Stimulated activated naive CD8-positive, alpha-beta T cell treated with anti-CD3 and anti-CD28 coated beads, Interleukin-15, amount 100 ng/mL, for 72 hours (primary cell): ENCODE measurements at places on chromosomes 7 and 10.
A peak's percentile ranks its signal among the peaks of the same experiment; 100 is the strongest.

GRCh38 chr7:67654642-67655041, 658.0 kb downstream of the TYW1 start:
- DNase-seq: no peak

- DNase-seq: peak; percentile 24
Observed at GRCh38 chr10:62632071-62632809, 172.3 kb upstream of the ADO start.

DNA sequence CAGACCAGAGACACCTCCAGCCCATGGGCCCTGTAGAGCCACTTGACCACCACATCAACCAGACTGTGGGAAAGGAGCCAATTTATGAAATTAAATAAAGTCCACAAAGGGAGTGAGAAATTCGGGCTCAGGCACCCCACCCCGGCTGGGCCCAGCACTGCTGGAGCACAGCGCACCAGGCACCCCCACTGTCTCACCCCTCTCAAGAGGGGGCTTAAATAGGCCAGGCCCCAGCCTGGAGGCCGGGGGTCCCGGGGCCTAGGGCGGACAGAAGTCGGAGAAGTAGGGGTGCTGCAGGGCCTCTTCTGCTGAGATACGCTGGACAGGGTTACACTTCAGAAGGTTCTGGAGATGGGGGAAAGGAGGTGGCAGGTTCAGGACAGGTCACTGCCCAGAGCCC, 3.9 kb downstream of the CDK5 start:
- DNase-seq: no peak

- no peak for DNase-seq
Observed at GRCh38 chr10:122688293-122688989, 11.2 kb downstream of the C10orf120 start.

DNA sequence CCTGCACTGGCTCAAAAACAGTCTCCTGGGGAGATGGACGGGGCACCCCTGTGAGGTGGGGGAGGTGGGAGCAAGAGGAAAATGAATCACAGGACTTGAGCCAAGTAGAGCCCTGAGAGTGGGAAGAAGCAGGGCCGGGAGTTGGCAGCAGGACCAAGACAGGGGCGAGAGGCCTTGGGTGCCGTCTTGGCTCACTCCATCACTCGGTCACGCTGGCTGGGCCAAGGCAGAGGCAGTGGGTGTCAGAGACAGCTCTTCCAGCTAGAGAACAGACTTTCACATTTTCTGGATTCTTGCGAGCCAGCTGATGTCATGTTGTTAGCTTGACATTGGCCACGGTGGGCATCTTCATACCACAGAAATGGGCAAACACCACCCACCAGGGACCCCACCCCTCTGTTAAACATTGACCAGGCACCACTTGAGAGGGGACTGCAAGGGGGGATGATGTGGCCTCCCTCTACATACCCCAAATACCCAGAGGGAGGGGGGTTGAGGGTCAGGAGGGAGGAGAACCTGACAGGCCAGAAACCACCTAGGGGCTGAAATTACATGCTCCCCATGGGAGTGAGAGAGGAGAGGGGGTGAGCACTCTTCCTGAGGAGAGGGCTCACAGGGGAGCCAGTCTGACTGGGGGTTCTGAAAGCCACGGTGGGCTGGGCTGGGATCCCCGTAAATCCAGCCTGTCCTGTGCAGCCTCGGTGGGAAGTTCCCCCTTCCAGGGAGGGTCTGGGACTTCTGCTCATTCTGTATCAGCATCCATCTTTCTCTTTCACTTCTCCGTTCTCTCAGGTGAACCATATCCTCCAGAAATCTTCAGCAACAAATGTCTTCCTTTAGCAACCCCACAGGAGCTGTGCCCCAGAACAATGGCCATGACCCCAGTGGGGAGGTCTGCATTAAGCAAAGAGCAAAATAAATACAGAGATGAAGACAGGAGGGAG, 19.6 kb downstream of the CAMK2B start:
- no peak for DNase-seq

- DNase-seq: no peak
Observed at GRCh38 chr7:134453518-134453917, 5.4 kb downstream of the AKR1B1 start.

DNA sequence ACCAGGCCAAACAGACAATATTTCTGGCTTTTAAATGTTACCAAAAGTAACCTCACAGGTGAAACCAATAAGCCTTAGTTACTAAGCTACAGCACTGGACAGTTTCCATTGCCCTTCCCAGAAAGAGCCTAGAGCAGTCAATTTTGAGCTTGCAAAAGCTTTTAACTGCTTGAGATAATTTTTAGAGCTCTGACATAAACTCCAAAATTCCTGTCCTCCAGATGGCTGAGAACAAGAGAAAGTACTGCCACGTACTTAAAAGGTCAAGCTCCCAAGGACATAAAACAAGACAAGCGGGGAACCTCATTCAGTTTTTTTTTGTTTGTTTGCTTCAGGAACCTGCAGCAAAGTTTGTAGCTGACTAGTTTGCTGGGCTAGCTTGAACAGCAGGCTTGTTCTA, 54.1 kb downstream of the BBS9 start:
- no peak for DNase-seq

DNA sequence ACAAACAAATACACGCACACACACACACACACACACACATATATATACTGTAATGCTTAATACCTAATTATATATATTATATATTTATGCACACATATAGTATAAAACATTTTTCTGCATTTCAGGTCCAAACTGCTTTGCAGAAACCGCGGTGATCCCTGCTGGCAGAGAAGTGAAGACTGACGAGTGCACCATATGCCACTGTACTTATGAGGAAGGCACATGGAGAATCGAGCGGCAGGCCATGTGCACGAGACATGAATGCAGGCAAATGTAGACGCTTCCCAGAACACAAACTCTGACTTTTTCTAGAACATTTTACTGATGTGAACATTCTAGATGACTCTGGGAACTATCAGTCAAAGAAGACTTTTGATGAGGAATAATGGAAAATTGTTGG, 138.5 kb downstream of the VWC2 start:
- no peak for DNase-seq

DNA sequence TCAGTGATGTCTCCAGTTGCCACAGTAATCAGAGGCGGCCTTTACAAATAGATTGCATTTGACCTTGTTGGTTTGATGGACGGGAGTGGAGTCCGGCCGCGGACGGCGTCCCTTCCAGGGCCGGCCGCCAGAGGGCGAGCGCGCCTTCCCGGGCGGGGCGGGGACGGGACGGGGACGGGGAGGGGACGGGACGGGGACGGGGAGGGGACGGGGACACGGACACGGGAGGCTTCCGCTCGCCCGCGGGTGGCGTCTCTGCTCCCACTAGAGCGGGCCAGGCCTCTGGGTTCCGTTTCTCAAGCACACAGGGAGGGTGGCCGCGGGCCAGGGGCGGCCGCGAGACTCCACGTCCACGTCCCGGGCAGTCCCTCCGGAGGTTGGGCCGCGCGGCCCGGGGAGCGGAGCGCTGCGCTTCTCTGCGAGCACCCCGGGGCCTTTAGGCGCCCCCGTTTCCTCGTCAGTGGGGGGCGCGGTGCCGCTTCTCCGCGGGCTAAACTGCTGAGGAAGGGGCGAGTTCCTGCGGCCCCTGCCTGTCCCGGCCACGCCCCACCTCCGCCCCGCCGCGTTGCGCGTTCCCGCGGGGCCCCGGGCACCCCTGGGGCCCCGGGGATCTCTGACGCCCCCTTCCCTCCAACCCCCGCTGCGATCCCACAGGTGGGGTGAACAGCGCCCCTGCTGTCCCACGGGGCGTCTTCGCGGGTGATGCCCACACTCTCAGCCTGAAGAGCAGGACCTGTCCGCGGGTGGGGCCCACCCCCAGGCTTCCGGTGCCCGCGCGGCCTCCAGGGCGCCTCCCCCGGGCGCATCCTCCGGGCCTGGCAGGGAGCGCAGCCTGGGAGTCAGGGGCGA, 84.2 kb upstream of the MKI67 start:
- DNase-seq: peak; percentile 81

DNA sequence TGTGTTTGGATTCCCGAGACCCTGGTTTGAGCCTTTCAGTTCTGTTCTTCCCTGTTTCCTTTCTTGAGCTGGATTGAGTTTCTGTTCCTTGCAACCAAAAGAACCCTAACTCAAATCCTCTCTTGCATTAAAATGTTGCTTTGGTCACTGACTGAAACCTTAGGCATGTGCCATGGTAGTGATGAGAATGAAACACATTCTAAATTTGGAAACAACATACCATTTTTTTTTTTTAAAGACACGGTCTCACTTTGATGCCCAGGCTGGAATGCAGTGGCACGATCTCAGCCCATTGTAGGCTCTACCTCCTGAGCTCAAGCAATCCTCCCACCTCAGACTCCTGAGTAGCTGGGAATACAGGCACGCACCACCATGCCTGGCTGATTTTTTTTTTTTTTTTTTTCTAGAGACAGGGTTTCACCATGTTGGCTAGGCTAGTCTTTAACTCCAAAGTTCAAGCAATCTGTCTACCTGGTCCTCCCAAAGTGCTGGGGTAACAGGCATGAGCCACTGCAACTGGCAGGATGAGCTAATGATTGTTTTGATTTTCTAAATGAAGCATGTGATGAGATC, 8.4 kb downstream of the THAP5 start:
- no peak for DNase-seq

DNA sequence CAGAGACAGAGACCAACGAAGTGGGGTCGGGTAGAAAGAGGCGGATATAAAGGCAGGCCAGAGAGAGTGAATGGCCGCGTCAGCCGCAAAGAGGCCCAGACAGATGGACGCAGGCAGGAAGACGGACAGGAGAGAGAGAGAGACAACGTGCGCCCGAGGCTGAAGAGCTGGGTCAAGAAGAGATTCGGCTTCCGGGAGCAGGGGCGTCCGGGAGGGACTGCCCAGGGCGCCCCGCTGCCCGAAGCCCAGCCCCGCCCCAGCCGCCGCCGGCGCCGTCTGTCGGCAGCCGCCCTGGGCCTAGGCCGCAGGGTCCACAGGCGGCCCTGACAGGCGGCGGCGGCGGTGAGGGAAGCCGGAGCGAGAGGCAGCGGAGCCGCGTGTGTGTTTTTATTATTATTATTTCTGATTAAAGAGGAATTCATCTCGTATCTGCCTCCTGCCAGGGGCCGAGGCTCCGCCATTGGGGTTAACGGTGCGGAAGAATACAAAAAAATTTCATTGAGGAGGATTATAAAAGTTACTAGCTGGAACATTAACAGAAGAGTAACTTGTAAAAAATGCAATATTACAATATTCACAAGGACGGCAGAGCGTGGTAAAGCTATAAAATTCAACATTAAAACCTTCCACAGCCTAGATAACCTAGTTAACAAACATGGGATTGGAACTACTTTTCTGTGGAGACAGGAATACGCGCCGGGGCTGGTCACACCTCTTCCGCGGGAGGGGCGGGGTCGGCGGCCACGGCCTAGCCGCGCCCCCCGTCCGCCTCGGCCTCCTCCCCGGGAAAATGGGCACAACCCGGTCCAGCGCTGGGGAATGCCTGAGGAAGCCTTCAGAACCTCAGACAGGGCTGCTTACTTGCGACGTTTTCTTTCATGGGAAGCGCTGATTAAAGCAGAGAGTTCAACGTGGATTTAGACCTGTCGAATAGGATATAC, 29.7 kb upstream of the PAX2 start:
- DNase-seq: no peak

GRCh38 chr10:54194806-54195205, 606.2 kb downstream of the PCDH15 start:
- DNase-seq: no peak

GRCh38 chr7:135898226-135898625, 78.9 kb downstream of the MTPN start:
- no peak for DNase-seq

- DNase-seq: no peak
Observed at GRCh38 chr10:93272884-93273675, 199.4 kb downstream of the CYP26A1 start.
